ENCODE measurements at places on chromosomes 5 and 9.

- DNase-seq = no peak
Measured at GRCh38 chr5:107404595-107405374, 266.0 kb downstream of the EFNA5 start.

DNA sequence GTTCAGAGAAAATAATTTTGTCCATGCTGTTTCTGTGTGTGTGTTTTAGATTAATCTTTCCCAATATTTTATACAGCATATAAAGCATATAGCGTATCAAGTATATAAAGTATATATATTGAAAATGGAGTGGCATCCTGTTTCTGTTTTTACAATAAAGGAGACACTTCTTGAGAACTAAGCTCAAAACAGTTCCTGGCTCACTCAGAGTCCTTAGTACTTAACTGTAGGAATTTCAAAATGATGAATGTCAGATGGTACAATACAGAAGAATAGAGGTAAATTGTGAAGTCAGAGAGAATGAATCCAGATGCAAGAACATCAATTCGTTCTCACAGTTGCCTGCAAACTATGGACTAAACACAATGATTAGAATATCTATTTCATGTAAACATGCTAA is 68.7 kb upstream of the TAS2R1 start:
- DNase-seq = no peak

DNA sequence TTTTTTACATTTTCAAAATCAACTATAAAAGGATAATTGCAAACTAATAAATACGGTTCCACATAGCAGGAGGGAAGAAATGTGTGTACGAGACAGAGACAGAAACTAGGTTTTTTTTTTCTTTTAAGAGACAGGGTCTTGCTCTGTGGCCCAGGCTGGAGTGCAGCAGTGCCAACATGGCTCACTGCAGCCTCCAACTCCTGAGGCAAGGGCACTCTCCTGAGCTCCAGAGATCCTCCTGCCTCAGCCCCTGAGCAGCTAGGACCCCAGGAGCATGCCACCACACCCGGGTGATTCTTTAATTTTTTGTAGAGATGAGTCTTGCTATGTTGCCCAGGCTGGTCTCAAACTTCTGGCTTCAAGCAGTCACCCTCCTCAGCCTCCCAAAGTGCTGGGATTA is 2.1 kb upstream of the OR2V1 start:
- no peak for DNase-seq

DNA sequence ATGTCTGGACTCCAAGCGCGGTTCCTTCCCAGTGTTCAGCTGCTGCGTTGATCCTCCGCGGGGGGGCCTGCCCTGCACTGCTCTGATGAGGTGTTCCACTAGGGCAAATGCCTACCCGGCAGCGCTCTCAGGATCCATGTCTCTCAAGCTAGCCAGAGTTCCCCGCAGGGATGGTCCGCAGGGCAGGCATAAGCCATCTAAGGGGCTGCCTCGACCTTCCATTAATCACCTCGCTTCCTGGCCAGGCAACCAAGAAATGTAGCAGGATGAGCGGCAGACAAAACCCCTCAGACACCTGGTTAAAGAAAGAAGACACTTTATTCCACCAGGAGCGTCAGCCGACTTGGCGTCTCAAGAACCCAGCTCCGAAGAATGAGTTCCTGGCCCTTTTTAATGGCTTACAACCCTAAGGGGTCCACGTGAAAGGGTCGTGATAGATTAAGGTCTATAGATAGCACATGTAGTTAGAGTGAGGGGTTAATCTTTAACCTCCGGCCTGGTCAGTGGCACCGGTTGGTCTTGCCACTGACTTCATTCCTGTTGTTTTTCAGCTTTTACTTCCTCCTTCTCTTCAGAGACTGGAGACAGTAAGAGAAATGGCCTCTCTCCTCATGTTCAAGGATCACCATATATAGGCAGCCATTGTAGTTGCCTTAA is 47.2 kb upstream of the COX7C start:
- no peak for DNase-seq

- DNase-seq = no peak
Measured at GRCh38 chr5:104955479-104955878, 1392.9 kb upstream of the NUDT12 start.
